ENCODE measurements at places on chromosomes 16 and 17.
A peak's percentile ranks its signal among the peaks of the same experiment; 100 is the strongest.

- DNase-seq: peak; percentile 40
Observed at GRCh38 chr16:1773703-1774447, 941 bp upstream of the MRPS34 start.

DNA sequence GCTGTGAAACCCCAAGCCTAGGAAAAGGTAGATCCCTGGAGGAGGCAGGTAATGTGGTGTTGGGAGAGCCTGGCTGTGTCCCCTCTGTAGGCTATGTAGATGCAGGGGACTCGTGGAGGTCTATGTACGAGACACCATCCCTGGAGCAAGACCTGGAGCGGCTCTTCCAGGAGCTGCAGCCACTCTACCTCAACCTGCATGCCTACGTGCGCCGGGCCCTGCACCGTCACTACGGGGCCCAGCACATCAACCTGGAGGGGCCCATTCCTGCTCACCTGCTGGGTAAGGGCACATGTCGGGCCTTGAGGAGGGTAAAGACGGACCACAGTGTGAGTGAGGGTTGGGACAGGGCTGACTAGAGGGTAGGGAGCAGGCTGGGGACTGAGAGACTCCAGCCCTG is 12.0 kb downstream of the ACE start:
- no peak for DNase-seq

- DNase-seq: no peak
Observed at GRCh38 chr17:79990051-79990592, 45.5 kb downstream of the TBC1D16 start.

GRCh38 chr16:83335076-83335475 is 472.7 kb upstream of the HSBP1 start:
- DNase-seq: no peak

- DNase-seq: no peak
Observed at GRCh38 chr16:85361441-85362118, 249.3 kb upstream of the CIBAR2 start.

DNA sequence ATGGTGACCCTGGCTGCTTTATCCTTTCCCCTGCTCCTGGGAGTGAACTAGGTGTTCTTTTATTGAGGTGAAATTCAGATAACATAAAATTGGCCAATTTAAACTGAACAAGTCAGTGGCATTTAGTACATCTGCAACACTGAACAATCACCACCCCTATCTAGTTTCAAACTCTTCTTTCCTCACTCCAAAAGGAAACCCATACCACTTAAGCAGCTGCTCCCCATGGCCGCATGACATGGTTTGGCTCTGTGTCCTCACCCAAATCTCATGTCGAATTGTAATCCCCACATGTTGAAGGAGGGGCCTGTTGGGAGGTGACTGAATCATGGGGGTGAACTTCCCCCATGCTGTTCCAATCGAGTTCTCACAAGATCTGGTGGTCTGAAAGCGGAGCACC is 154.1 kb downstream of the STX8 start:
- no peak for DNase-seq

DNA sequence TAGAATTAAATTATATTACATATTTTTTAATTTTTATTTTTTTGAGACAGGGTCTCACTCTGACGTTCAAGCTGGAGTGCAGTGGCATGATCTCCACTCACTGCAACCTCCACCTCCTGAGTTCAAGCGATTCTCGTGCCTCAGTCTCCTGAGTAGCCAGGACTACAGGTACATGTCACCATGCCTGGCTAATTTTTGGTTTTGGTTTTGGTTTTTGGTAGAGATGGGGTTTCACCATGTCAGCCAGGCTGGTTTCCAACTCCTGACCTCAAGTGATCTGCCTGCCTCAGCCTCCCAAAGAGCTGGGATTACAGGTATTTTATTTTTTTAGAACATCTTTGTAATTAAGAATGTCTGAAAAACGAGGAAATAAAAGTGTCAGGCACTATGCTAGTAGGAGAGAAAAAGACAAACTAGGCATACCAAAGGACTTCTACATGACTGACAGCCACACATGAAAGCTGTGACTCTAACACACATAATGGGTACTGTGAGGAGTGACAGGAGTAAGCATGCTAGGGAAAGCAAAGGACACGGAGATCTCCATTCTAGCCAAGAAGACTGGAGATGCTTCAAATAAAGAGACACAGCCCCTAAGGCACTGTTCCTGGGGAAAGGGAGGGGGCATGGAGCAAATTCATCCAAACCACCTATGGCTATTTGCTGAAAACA is 7.3 kb downstream of the GNA13 start:
- DNase-seq: no peak

DNA sequence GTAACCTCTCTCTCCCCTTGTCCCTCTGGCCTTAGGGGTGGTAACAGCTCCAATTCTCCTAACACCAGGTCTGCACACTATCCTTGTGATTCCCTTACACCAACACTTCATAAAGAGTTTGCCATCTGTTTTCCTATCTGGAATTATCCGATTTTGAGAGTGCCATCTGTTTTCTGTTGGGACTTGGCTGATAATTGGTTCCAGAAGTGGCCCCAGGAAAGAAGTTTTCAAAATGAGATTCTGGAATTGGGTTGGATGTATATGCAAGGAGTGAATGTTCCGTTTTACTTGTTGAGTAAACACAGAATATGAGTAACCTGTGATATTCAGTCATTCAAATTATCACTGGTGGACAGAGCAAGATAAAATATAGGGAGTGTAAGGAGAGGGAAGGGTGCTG is 134.1 kb upstream of the HS3ST3A1 start:
- DNase-seq: no peak

GRCh38 chr17:28763804-28764266 is 20.0 kb downstream of the TRAF4 start:
- peak; percentile 81 for DNase-seq

DNA sequence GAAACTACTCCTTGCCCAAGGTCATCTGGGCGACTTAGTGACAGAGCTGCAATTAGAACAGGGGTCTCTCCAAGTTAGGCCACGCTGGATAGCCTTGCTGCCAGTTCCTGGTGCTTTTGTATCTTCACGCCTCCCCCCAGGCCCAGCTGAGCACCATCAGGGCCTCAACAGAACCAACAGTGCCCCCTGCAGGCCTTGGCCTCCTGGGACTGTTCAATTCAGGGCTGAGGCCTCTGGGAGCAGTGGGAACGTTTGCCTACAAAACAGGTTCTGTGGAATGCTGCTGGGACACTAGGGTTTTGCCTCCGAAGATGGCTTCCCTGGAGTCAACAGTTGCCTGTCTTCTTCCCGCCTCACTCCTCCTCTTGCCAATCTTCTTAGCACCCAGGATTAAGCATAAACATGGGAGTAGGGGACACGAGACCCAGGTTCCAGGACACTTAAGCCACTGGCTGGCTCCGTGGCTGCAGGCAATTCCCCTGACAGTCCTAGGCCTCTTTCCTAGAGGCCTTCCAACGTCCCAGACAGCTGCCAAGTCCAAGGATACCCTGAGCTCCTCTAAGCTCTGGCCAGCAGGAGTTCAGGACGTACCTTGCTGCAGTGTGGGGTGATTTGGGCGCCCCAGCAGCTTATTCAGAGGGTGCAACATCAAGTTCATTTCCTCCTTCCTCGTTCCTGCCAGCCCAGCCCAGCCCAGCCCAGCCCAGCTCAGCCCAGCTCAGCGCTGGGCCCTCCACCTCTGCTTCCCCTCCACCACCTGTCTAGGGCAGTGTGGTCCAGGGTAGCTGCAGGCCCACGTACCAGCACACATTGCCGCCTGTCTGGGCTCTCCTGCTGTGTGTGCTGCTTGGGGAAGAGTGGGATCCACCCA is 246.6 kb upstream of the RPL38 start:
- peak; percentile 65 for DNase-seq

DNA sequence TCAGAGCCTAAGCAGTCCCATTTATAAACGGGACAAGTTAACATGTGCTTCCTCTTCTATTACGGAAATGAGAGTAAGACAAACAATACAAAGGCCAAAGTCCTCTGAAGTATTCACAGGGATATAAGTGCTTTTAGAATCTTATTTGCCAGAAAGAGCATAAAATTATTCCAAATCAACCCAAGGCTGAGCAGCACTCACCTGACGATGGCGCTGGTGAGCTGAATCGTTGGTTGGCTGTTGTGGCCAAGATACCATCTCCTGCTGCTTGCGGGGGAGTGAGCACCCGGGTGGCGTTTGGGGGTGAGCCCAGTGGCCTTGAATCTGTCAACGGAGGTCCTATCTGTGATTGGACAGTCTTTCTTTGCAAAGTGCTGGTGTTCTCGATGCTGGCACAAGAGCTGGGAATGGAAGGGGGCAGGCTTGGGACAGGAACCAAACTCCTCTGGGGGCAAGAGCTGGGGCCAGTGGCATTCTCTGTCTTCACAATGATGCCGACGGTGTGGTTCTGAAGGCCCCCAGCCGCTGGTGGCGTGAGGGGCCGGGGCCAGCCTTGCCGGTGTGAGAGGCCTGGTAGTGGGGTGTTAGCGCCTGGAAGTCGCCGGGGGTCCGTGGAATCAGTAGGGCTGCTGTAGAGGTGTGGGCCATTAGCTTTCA is 9.5 kb upstream of the DHRS13 start:
- DNase-seq: peak; percentile 34

DNA sequence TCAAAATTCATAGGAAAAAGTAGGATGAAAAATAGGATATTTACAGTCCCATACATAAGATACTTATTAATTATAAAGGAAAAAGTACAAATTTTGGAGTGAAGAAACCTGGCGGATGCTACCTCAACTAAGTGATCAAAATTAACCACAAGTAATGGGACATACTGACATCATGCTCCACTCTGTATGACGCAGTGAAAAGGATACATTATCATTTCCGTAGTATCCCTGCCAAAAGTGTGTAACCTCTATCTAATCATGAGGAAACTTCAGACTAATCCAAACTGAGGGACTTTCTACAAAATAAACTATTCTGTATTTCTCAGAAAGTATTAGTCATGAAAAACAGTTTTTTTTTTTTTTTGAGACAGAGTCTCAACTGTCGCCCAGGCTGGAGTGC is 60.5 kb downstream of the TRIM37 start:
- no peak for DNase-seq

DNA sequence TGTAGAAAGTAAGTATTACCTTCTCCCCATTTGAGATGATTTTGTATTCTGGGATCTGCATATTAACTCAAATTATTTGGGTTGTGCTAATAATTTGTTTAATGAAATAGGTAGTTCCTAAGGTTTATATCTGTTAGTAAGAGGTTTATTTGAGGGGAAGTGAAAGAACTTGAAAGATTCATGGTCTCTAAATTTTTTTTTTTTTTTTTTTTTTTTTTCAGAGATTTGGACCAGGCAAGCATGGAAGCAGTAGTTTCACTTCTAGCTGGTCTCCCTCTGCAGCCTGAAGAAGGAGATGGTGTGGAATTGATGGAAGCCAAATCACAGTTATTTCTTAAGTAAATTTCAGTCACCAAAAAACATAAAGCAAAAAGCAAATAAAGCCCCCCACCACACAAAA is 65.2 kb downstream of the OMG start:
- DNase-seq: no peak

DNA sequence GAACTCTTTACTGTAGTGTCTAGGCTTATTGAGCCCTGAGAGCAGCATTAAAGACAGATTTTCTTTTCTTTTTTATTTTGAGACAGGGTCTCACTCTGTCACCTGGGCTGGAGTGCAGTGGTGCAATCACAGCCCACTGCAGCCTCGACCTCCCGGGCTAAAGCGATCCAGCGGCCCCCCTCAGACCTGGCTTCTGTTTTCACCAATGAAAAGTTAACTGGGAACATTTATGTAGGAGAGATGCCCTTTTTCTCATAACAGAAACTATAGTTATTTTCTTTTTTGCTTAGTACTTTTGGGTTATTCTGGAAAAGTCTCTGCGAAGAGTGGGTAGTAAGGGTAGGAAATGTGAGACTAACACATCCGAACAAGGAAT is 1.5 kb downstream of the MAP1LC3B start:
- no peak for DNase-seq

- no peak for DNase-seq
Observed at GRCh38 chr16:51439271-51439670, 288.2 kb upstream of the SALL1 start.

DNA sequence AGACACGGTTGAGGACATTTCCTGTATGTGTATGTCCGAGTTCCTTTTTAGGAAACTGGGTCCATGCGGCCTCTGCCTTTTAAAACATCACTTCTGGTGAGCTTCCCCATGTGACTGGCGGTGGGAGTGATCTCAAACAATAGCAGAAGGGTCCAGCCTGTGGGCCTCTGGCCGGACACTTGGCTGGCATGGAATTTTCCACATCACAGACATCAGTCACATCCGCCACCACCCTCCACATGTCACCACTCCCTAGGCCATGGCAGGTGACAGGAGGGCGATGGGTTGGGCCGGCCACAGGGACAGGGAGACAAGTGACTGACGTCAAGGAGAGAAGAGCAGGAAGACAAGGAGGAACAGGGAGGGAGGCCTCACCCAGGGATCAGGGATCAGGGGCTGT is 83.7 kb downstream of the DNAH17 start:
- DNase-seq: no peak

DNA sequence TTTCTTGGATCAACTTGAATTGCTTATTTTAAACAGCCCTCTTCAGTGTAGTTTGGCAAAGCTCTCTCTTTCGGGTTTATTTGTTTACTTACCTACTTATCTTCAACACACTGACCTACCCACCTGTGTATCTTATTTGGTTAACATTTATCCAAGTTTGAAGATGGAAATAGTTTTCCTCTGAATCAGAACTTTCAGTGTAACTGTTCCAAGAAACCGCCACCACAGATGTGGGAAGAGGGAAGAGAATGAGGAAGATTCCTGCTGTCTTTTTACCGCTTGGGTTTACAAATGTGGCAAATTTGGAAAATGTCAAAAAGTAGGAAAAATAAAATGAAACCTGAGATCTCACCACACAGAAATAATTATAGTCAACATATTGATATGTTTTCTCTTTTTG is 115.8 kb downstream of the MSI2 start:
- no peak for DNase-seq

- no peak for DNase-seq
Observed at GRCh38 chr17:45666046-45666600, 118.0 kb upstream of the CRHR1 start.

GRCh38 chr17:79916991-79917901 is 78.0 kb upstream of the CBX4 start:
- DNase-seq: no peak

GRCh38 chr16:88695218-88695617 is 8.9 kb upstream of the SNAI3 start:
- DNase-seq: no peak

DNA sequence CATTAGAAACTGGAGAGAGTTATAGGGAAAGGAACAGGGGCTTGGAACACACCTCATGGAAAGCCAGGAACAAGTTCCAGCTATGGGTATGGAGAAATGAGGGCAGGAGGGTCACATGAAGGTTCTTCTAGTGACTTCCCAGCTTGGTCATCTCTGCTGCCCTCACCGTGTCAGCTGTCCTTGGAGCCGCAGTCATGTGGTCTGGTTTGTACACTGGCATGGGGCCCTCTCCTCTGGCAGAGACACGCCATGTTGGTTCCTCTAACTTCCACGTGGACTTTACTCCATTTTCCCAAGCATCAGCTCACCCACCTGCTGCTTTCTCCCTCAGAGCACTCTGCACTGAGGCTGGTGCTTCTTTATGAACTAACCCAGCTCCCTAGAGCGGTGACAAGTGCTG is 26.3 kb downstream of the MPG start:
- DNase-seq: no peak

GRCh38 chr17:57466017-57466471 is 209.7 kb downstream of the MSI2 start:
- DNase-seq: no peak
